ENCODE measurements at places on chromosomes 12 and 14.

DNA sequence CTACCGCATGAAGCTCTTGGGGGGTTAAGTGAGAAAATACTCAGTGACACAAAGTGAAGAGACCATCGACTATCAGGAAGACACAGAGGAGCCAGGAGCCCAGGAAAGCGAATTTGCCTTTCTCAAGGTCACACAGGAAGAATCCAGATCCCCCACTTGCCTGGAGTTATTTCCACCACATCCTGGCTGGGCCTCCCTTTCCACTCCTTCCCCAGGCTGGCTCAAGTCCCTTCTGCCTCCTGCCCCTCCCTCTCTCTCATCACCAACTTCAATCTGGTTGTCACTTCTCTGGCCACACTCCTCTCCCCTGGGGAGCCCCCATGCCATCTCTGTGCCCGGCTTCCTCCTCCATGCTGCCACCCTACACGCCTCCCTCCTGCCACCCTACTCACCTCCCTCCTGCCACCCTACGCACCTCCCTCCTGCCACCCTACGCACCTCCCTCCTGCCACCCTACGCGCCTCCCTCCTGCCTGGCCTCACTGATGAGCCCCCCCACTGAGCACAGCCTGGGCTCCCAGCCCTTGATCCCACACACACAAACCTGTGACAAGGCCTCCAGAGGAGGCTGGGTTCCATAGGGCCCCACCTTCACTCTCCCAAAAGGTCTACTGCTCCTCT, 6.3 kb downstream of the SCNN1A start:
- peaks cover 54% of the 10 kb centered on the region for H3K4me1 ChIP-seq
- H3K36me3 ChIP-seq, result no peaks in the 10 kb centered on the region
- H3K27ac ChIP-seq, result no peak overlapping the region
- DNase-seq, result no peak
- no peak overlapping the region for H3K4me3 ChIP-seq
- H3K27me3 ChIP-seq, result no peaks in the 10 kb centered on the region

DNA sequence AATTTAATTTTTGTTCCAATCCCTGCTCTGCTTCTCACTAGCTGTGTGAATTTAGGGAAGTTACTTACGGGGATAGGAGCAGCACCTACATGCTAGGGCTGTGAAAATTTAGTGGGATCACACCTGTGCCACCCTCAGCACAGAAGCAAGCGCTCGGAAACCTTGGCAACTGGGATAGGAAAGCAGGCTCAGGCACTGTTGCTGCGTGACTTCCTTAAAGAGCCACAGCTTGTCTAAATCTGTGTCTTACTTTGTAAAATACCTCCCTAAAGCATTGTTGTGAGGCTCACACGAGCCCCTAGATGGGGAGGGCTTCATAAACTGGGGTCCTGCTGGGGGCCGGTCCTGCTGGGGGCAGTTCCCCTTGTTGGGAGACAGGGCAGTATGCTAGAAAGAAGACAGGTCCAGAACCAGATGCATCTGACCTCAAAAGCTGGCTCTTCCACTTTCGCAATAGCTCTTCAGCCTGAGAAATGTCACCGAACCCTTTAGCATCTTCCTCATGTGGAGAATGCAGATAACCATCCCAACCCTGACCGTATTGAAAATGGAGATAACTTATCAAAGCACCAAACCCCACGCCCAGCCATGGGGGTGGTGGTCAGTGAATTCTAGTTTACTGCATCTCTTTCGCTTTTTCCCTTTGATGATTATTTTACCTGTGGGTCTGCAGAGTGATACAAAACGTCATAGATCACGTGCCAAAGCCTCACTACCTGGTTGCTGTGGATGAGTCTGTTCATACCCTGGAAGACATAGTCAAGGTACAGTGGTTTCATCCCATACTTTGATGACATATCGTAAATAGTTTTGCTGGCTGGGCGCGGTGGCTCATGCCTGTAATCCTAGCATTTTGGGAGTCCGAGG, 54.1 kb downstream of the AK7 start:
- H3K4me3 ChIP-seq, result no peak overlapping the region
- no peak overlapping the region for H3K27ac ChIP-seq
- H3K27me3 ChIP-seq, result no peaks in the 10 kb centered on the region

DNA sequence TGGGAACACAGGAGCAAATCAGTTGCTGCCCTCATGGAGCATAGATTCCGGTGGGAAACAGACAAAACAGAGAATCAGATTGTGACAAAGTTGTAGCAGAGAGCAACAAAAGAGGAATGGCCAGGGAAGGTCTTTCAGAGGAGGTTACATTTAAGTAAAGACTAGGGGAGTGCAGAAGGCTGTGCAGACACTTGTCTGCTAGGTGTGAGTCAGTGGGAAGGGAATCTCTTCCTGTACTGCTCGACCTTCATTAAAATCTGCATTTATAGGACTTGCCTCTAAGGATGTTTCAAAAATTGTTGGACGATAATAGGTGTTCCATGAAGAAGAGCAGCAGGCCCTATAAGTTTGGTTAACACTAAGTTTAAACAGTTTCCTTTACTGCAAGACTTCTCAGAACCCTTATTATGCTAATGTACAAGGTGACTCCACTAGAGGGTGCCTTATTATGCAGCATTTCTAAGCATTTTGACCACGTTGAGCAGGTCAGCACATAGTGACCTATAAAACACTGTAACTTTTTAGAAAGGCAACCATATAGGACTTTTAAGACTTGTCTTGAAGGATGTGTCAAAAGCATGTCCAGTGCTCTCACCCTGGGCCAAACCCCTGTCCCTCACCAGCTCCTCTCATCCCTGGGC, 91.8 kb upstream of the RIC8B start:
- no peaks in the 10 kb centered on the region for H3K27me3 ChIP-seq
- no peak overlapping the region for H3K4me3 ChIP-seq
- H3K36me3 ChIP-seq, result no peaks in the 10 kb centered on the region
- no peak overlapping the region for H3K27ac ChIP-seq

DNA sequence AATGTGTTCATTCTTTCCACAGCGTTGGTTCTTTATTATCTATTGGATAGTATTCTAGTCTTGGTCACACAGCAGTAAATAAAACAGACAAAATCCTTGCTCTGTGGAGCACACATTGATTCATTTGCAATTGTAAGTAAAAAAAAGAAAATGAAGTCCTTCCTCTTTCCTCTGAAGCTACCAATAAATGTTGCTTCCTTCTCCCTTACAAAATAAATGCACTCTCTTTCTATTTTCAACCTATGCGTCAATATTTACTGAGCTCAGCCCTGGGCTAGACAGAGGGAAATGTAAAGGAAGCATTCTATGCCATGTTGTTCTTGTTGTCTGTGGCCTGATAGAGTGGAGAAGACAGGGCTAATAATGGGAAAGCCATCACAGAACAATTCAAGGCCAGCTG, 2.9 kb downstream of the ABHD12B start:
- no peak overlapping the region for H3K4me3 ChIP-seq
- H3K27ac ChIP-seq, result no peak overlapping the region
- peaks cover 43% of the 10 kb centered on the region for H3K27me3 ChIP-seq

- no peak overlapping the region for H3K4me3 ChIP-seq
- DNase-seq, result no peak
- peaks cover 14% of the 10 kb centered on the region for H3K4me1 ChIP-seq
- H3K36me3 ChIP-seq, result no peaks in the 10 kb centered on the region
- H3K27ac ChIP-seq, result no peak overlapping the region
- H3K27me3 ChIP-seq, result peaks cover 57% of the 10 kb centered on the region
Measured at GRCh38 chr12:71440763-71441748, 1.5 kb downstream of the LGR5 start.

- H3K27ac ChIP-seq, result peak overlapping the region; percentile 94
- no peak for DNase-seq
- peaks cover 28% of the 10 kb centered on the region for H3K4me1 ChIP-seq
- H3K4me3 ChIP-seq, result peak overlapping the region; percentile 98
- no peaks in the 10 kb centered on the region for H3K27me3 ChIP-seq
Measured at GRCh38 chr12:49059299-49060171, 1.1 kb downstream of the KMT2D start.

GRCh38 chr12:47437570-47437969, 268.3 kb downstream of the RPAP3 start:
- H3K27ac ChIP-seq, result no peak overlapping the region
- no peaks in the 10 kb centered on the region for H3K27me3 ChIP-seq
- no peaks in the 10 kb centered on the region for H3K36me3 ChIP-seq
- no peaks in the 10 kb centered on the region for H3K4me1 ChIP-seq

DNA sequence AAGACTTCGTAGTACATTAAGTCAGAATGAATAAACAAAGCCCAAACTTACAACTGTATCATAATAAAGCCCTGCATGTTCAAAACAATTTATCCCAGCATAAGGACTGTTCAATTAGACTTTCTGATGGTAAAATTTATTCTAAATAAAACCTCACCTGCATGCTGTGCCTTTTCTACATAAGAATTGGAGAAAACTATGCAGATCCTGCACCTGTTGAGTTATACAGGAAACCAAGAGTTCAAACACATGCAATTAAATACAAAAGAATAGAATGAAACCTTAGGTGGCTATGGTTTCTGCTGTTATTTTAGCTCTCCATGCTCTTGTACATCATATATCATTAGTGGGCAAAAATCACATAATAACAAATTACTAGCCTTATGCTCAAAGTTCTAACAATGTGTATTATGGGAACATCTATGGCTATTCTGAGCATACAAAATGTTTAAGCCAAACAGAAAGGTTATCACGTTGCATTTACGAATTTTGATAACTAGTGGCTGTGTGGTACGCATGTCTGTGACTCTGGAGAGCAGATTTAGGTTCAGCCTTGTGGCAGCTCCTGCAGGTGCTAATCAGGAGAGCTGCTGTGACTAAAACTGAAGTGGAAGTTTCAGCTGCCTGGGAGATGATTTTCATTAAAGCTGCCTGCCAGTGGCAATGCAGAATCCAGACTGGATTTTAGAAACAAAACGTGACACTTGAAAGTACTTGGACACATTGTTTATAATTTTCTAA, 36.1 kb upstream of the LRFN5 start:
- H3K4me3 ChIP-seq, result no peak overlapping the region
- no peaks in the 10 kb centered on the region for H3K27me3 ChIP-seq
- H3K36me3 ChIP-seq, result no peaks in the 10 kb centered on the region
- no peak overlapping the region for H3K27ac ChIP-seq
- no peaks in the 10 kb centered on the region for H3K4me1 ChIP-seq

DNA sequence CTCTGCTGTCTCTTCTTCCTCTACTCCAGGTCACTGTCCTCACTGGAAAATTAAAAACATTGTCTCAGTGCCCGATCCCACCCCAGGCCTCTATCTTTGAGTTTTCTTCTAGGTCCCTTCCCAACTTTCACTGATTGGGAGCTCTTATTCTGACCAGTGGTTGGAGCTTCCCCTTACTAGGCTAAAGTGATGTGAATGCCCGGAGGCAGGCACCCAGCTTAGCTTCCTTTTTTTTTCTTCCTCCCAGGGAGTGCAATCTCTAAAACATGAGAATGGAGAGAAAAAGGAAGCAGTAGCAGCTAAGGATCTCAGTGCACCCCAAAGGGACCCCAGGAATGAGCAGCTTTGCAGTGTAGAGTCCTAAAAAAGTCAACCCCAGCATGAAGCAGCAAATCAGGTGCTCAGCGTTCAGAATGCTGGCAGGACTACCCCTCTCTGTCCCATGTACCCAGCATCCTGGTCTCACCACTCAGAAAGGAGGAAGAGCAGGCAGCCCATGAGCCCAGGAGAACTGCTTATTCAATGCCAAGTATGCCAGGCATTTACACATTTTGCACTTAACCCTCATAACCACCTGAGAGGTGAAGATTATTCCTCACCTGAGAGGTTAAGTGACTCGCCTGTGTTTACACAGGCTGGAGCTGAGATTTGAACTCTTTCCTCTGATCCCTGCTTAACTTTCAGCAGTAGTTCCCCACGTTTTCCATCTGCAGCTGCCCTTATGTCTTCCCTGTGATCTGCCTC, 146.2 kb upstream of the PWP1 start:
- no peaks in the 10 kb centered on the region for H3K4me1 ChIP-seq
- H3K27ac ChIP-seq, result no peak overlapping the region
- DNase-seq, result no peak
- no peaks in the 10 kb centered on the region for H3K36me3 ChIP-seq

- H3K4me3 ChIP-seq, result no peak overlapping the region
- no peaks in the 10 kb centered on the region for H3K4me1 ChIP-seq
- DNase-seq, result no peak
- no peaks in the 10 kb centered on the region for H3K27me3 ChIP-seq
- H3K27ac ChIP-seq, result no peak overlapping the region
- no peaks in the 10 kb centered on the region for H3K36me3 ChIP-seq
Measured at GRCh38 chr14:30417121-30417520, 141.8 kb upstream of the G2E3 start.

- H3K27me3 ChIP-seq, result no peaks in the 10 kb centered on the region
- peaks cover 18% of the 10 kb centered on the region for H3K4me1 ChIP-seq
- H3K36me3 ChIP-seq, result no peaks in the 10 kb centered on the region
- peak overlapping the region; percentile 1 for H3K27ac ChIP-seq
- H3K4me3 ChIP-seq, result no peak overlapping the region
Measured at GRCh38 chr14:64612021-64612380, 62.2 kb downstream of the PPP1R36 start.

DNA sequence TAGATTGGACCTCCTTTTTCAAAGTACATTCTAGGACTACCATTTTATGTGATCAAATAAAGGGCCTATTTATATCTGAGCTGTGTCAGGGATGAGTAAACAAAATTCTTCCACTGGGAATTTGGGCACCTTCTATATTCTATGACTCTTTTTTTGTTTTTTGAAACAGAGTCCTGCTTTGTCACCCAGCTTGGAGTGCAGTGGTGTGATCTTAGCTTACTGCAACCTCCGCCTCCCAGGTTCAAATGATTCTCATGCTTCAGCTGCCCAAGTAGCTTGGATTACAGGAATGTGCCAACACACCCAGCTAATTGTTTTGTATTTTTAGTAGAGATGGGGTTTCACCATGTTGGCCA, 64.8 kb downstream of the DRAM1 start:
- no peaks in the 10 kb centered on the region for H3K27me3 ChIP-seq
- no peaks in the 10 kb centered on the region for H3K4me1 ChIP-seq
- no peaks in the 10 kb centered on the region for H3K36me3 ChIP-seq
- H3K27ac ChIP-seq, result no peak overlapping the region
- no peak for DNase-seq

DNA sequence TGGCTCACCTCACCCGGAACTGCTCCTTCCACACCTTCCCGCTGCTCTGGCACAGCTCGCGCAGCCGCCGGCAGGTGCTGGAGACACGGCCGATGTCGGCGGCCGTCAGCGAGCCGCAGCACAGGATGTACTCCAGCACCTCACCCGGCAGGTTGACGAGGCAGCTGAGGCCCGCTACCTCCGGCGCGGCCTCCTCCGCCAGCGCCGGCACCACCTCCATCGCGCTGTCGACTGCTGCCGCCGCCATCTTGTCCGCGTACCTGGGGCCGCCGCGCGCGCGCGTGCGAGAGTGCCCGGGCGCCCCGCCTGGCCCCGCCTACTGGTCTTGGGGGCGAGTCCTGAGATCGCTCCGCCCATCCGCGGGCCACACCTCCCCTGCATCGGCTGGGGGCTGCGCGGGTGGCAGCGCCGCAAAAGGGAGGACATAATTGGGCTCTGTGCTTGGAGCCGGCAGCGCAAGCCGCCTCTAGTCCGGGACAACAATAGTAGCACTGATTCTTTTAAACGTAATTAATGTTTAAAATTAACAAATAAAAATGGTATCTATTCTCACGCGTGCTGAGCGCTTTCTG, at the start of gene FBXO21:
Gene FBXO21 (minus strand): TSS at position 261 of the 572 bp plus-strand sequence. CDS start 14 bp downstream, at position 247.
- no peaks in the 10 kb centered on the region for H3K27me3 ChIP-seq
- H3K4me1 ChIP-seq, result peaks cover 11% of the 10 kb centered on the region
- H3K27ac ChIP-seq, result peak within 1 kb of the TSS; percentile 49
- peak; percentile 19 for DNase-seq

GRCh38 chr12:51977320-51977753, 25.8 kb downstream of the ACVR1B start:
- peaks cover 29% of the 10 kb centered on the region for H3K36me3 ChIP-seq
- no peak for DNase-seq
- no peak overlapping the region for H3K27ac ChIP-seq
- no peaks in the 10 kb centered on the region for H3K27me3 ChIP-seq

- peak overlapping the region; percentile 96 for H3K4me3 ChIP-seq
- no peaks in the 10 kb centered on the region for H3K27me3 ChIP-seq
- H3K36me3 ChIP-seq, result no peaks in the 10 kb centered on the region
- H3K4me1 ChIP-seq, result peaks cover 21% of the 10 kb centered on the region
- H3K27ac ChIP-seq, result peak overlapping the region; percentile 98
- no peak for DNase-seq
Measured at GRCh38 chr14:100375266-100375962, 52.3 kb downstream of the SLC25A47 start.

Measured in keratinocyte (primary cell).